ENCODE measurements at places on chromosomes 16 and 17. TPM values are rescaled to one million over a fixed set of nuclear protein-coding genes. Genes with fewer than 3 reads are reported as not detected.

Gene MT1H
- not detected for total RNA-seq

Gene ADAD2
- total RNA-seq = not detected

Gene TSNAXIP1
- total RNA-seq = 0.13 TPM

Gene KCNJ18
- not detected for total RNA-seq

Gene MYO1D
- 35.8 TPM for total RNA-seq

Gene ARHGAP23
- total RNA-seq = 18.1 TPM

Gene NGFR
- 4.5 TPM for total RNA-seq

Gene ADAM11
- total RNA-seq = 0.53 TPM

Gene SLFN11
- 3.8 TPM for total RNA-seq

GRCh38 chr16:68190081-68190480 lies 45.8 kb downstream of the ESRP2 start:
- DNase-seq = no peak

DNA sequence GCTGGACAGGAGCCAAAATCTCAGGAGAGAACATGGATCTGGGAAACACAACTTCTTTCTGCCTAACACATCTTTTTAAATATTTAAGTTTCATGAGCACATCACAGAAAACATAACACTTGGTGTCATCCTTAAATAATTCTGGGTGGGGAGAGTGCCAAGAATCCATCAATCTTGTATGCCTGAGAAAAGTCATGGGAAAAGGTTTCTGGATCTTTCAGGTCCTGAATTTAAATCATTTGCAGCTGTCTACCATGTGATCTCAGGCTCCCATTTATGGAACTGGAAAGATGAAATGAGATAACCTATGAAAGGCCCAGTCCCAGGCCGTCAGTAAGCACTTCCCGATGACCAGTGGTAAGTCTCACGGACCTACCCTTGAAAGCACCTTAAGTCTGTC lies 15.1 kb downstream of the CDH11 start:
- DNase-seq = no peak

DNA sequence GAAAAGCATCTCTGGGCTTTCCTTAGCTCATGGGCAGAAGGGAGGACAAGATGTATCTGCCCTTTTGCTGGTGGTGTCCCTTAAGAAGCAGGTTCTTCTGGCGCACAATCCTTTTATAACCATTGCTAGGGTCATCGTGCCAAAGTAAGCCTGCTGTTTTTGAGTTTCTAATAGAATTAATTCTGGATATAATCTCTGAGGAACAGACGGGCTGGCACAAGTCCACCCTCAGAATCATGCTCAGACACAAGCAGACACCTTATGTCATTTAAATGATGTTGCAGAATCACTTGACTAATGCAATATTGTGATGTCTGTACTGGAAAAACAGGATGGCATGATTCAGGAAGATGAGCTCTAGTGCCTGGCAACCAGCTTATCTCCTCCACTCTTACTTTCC lies 18.8 kb upstream of the MMD start:
- peak; percentile 82 for DNase-seq

- no peak for DNase-seq
Observed at GRCh38 chr16:86022381-86022960, 123.5 kb downstream of the IRF8 start.

- no peak for DNase-seq
Observed at GRCh38 chr16:3823427-3823826, 57.1 kb downstream of the CREBBP start.

- no peak for DNase-seq
Observed at GRCh38 chr16:13733561-13733960, 186.4 kb upstream of the ERCC4 start.

GRCh38 chr17:29256735-29257466 lies 10.2 kb downstream of the CRYBA1 start:
- DNase-seq = no peak

- DNase-seq = no peak
Observed at GRCh38 chr17:49699966-49700575, 7.7 kb downstream of the SLC35B1 start.

GRCh38 chr16:72355561-72355960 lies 183.6 kb upstream of the PMFBP1 start:
- DNase-seq = no peak

- DNase-seq = peak; percentile 13
Observed at GRCh38 chr17:39818358-39819000, 45.6 kb downstream of the IKZF3 start.

- no peak for DNase-seq
Observed at GRCh38 chr17:29621751-29622194, 939 bp downstream of the CORO6 start.

DNA sequence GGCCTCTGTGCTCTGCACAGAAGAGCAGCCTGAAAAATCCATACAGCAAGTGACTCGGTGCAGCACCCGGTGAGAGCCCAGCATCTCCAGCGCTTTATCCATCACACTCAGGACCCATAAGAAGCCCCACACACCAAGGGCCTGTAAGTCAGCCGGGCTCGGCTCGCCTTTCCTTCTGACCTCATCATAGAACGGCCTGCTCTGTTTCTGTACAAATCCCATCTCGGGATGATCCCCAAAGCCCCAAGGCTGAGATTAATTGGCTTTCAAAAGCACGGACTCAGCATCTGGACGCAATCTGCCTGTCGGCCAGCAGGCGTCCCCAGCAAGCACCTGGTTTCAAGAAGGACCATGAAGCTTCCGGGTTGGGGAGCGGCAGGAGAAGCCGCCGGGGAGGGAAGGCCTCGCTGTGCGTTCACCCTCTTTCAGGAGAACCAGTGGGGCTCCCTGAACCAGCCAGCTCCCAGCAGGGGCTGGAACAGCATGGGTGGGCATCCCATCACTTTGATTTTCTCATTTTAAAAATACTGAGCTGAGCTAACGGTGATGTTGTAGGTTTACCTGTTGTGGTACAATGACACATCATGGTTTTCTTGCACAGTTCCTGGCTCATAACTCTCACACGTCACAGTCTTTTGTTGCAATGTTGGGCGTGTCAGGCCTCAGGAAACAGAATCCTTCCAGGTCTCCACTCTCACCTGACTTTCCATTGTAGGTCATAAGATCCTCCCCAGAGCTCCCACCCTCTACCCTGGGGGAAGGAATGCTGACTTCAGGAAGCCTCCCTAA lies 6.7 kb downstream of the CCDC57 start:
- DNase-seq = peak; percentile 99

DNA sequence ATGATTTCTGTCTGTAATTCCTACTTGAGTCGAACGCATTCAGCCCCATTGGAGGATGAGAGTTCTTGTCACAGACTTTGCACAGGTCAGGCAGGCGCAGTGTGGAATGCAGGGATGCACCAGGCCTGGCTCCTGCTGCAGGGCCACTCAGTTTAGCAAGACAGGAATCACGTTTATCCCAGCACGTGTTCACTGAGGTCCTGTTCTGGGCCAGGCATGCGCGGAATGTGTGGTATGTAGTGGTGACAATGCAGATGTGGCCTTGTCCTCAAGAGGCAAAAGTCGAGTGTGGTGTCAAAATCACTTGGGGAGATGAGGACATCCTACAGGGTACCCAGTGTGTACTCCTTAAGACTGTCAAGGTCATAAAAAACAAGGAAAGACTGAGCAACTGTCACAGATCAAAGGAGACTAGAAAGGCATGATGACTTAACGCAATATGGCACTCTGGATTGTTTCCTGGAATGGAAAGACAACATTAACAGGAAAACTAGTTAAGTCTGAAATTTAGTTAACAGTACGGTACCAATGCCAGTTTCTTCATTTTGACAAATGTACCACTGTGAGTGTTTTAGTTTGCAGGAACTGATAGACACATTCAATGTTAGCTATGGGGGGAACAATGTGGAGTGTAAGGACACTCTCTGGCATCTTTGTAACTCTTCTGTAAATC lies 121.5 kb upstream of the ADAMTS18 start:
- DNase-seq = no peak

- DNase-seq = no peak
Observed at GRCh38 chr17:34628879-34629278, 49.5 kb downstream of the TMEM132E start.

DNA sequence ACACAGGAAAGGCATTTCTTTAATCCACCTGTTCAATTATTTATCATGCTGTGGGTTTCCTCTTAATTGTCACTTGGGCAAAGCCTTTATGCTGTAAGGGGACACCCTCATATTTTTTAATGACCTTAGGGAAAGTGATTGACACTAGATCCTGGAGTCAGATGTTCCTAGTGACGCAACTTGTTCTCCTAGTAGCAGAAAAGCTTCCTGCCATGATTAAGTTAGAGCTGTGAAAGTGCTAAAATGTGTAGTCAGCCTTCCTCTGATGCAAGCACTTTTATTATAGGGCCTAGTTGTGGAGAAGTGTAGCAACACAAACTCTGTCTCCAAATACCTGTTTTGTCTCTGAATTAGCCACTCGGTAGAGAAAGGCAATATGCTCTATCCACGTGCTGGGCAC lies 12.3 kb downstream of the TMEM100 start:
- DNase-seq = peak; percentile 49

DNA sequence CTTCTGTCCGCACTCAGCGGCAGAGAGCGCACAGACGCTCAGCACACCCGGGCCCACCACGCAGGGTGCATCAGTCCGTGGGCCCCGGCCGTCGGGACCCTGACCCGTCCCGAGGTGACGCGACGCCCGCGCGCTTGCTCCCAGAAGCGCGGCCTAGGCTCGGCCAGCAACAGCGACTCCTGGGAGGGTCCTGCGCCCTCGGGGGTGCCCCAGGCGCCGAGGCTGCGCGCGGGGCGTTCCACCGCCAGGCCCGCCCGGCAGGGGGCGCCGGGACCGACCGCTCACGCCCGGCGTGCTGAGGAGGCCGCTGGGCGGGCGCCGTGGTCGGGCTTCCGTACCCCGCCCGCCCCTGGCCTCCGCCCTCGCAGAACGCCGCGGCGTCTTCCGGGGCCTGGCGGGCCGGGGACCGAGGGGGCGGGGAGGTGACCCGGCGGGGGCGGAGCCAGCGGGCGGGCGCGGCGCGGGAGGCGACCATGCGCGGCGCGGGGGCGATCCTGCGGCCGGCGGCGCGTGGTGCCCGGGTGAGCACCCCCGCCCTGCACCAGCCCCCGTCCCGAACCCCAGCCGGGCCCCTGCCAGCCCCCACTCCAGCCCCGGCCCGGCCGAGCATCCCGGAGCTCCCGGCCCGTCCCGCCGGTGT lies at the start of gene CISD3:
Gene CISD3 (plus strand): TSS at position 456 of the 640 bp plus-strand sequence. CDS start 18 bp downstream, at position 474.
- peak; percentile 60 for DNase-seq

DNA sequence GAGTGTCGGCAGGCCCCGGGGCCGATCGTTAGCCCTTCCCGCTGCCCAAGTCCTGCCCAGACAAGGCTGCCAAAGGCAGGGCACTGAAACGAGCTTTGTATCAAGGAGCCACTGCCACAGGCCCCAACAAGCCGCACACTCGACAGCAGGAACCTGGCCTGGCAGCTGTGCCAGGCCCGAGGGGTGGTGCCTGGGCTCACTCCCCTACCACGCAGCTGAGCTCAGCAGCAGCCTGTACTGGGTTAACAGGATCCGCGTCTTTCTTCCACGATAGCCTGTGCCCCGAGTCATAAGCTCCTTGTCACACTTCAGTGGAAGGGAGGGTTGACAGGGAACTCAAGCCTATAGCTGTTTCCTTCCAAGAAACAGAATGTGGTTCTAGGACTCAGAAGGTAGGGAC lies 87.9 kb downstream of the ABR start:
- peak; percentile 82 for DNase-seq
